ENCODE measurements at places on chromosomes 12 and 14. TPM values are rescaled to one million over a fixed set of nuclear protein-coding genes. Genes with fewer than 3 reads are reported as not detected.
A peak's percentile ranks its signal among the peaks of the same experiment; 100 is the strongest.

- no peak for DNase-seq
- no peaks in the 10 kb centered on the region for H3K4me1 ChIP-seq
- peaks cover 2% of the 10 kb centered on the region for H3K27me3 ChIP-seq
- no peak overlapping the region for H3K27ac ChIP-seq
- no peaks in the 10 kb centered on the region for H3K36me3 ChIP-seq
- H3K4me3 ChIP-seq: no peak overlapping the region
Observed at GRCh38 chr12:3579446-3580093, 88.6 kb downstream of the PRMT8 start.

- no peaks in the 10 kb centered on the region for H3K36me3 ChIP-seq
- no peak overlapping the region for H3K27ac ChIP-seq
- peaks cover 16% of the 10 kb centered on the region for H3K27me3 ChIP-seq
- H3K4me3 ChIP-seq: no peak overlapping the region
- no peaks in the 10 kb centered on the region for H3K4me1 ChIP-seq
- DNase-seq: no peak
Observed at GRCh38 chr12:106644335-106645073, 61.7 kb downstream of the RFX4 start.

DNA sequence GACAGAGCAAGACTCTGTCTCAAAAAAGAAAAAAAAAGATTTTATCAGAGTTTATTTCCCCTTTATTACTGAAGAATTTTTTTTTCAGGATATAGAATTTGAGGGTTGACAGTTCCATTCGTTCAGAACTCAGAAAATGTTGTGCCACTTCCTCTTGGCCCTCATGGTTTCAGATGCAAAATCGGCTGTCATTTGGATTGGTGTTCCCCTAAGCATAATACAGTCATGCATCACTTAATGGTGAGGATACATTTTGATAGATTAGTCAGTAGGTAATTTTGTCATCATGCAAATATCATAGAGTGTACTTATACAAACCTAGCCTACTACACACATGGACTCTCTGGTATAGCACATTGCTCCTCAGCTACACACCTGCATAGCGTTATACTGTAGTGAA, 263.9 kb upstream of the RTL1 start:
- peaks cover 4% of the 10 kb centered on the region for H3K27me3 ChIP-seq
- H3K4me1 ChIP-seq: no peaks in the 10 kb centered on the region
- no peaks in the 10 kb centered on the region for H3K36me3 ChIP-seq
- no peak overlapping the region for H3K4me3 ChIP-seq
- no peak for DNase-seq
- no peak overlapping the region for H3K27ac ChIP-seq

DNA sequence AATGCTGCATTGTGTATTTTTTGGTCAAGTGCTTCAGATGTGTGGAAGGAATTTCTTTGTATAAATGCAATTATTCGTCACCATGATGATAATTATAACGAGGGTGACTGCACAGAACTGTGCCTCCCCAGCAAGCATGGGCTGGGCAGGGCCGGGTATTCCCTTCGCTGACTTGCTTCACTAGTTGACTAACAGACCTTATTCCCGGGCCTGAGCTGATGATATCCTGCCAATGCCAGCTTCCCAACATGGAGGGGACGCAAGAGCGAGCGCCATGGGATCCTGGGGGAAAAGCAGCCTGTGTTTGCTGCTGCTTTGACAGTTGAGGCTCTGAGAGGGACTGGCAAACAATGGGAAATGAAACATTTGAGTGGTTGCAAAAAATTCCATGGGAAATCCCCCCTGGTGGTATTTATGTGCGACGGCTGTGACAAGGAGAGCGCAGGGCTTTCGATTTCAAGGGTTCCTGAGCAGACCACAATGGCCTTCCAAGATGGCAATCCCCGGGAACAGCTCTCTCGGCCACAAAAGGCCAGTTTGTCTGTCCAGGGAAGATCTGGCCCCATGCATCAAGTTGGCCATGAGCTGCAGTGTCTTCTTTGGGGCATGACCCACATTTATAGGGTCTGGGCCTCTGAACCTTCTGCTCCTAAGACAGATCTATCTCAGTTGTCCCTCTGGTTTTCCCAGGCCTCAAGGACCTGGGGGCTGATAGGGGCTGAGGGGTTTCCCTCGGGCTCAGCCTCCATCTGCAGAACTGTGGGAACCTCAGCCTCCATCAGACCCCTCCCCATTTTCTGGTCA, 21.9 kb upstream of the MAP1LC3B2 start:
- DNase-seq: no peak
- no peak overlapping the region for H3K27ac ChIP-seq
- peak overlapping the region; percentile 8 for H3K4me3 ChIP-seq
- H3K27me3 ChIP-seq: no peaks in the 10 kb centered on the region
- peaks cover 29% of the 10 kb centered on the region for H3K4me1 ChIP-seq

- no peak overlapping the region for H3K4me3 ChIP-seq
- DNase-seq: no peak
- H3K27ac ChIP-seq: no peak overlapping the region
- H3K36me3 ChIP-seq: peaks cover 31% of the 10 kb centered on the region
- H3K27me3 ChIP-seq: no peaks in the 10 kb centered on the region
Observed at GRCh38 chr12:122614839-122615238, 87.8 kb downstream of the KNTC1 start.

GRCh38 chr14:80535171-80535570, 323.9 kb upstream of the DIO2 start:
- no peak for DNase-seq
- no peaks in the 10 kb centered on the region for H3K4me1 ChIP-seq
- H3K27me3 ChIP-seq: no peaks in the 10 kb centered on the region
- H3K27ac ChIP-seq: no peak overlapping the region
- peaks cover under 1% of the 10 kb centered on the region for H3K36me3 ChIP-seq

DNA sequence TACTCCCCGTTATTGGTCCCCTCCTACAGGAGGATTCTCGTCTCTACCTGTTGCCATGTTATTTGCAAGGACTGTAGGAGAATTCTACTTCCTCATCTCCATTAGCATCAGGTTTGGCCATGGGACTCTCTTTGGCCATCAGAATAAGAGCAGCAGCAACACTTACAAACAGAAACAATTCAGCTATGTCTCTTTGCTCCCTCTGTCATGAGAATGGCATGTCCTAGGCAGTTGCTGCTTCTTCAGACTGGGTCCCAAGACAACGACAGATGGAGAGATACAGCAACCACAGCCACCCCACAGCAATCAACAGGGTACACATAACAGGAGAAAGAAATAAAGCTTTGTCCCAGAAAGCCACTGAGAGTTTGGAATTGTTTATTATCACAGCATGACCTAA, 19.7 kb downstream of the SLC41A2 start:
- H3K36me3 ChIP-seq: no peaks in the 10 kb centered on the region
- no peak for DNase-seq
- H3K27me3 ChIP-seq: peaks cover 13% of the 10 kb centered on the region
- H3K4me3 ChIP-seq: no peak overlapping the region

DNA sequence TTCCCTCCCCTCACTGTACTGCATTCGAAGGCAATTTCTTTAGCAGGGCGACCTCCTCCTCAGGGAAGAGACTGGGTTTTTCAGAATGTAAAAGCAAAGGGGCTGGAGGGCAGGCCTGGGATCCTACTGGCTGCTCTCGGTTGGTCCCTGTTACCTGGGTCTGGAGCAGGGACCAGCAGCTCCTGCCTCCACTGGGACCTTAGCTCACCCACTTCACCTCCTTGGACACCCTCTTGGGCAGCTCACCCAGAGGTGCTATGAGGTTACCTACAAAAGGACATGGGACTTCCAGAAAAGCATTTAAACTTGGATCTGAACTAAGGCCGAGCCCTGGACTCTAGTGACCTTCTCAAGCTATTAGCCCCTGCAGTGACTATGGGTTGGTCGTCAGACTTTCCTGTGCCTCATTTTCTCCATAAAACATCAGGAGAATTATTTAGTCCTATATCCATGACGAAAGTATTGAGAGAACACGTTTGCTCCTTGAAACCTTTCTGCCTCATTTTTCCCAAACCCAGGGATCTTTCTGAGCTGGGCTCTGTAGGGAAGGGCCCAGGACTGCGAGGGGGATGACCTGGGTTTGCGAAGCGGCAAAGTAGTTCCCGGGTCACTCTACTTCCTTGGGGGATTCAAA, 65.0 kb downstream of the FBXL14 start:
- peaks cover 19% of the 10 kb centered on the region for H3K4me1 ChIP-seq
- DNase-seq: no peak

GRCh38 chr12:11687528-11687927, 38.1 kb downstream of the ETV6 start:
- no peak for DNase-seq
- H3K27me3 ChIP-seq: no peaks in the 10 kb centered on the region
- H3K36me3 ChIP-seq: peaks cover 4% of the 10 kb centered on the region
- H3K4me1 ChIP-seq: peaks cover 3% of the 10 kb centered on the region

DNA sequence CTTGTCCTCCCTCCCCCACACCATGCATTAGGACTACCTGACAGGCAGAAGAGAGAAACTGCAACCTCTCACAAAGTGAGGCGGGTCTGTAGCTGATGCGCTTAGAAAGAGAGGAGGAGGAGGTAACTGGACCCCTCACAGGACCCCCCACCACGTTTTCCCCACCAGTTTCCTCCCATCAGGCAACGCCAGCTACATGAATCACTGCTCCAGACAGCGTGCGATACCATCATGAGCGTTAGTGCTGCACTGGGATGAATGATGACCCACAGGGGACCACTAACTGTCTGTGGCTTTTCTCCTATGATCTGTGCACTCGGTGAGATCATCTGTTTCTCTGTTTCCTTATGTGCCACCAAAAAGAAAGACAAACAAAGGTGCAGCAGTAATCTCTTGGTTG, 77.7 kb downstream of the KCNK10 start:
- H3K36me3 ChIP-seq: no peaks in the 10 kb centered on the region
- H3K4me3 ChIP-seq: no peak overlapping the region
- no peak overlapping the region for H3K27ac ChIP-seq
- H3K4me1 ChIP-seq: no peaks in the 10 kb centered on the region
- DNase-seq: no peak

DNA sequence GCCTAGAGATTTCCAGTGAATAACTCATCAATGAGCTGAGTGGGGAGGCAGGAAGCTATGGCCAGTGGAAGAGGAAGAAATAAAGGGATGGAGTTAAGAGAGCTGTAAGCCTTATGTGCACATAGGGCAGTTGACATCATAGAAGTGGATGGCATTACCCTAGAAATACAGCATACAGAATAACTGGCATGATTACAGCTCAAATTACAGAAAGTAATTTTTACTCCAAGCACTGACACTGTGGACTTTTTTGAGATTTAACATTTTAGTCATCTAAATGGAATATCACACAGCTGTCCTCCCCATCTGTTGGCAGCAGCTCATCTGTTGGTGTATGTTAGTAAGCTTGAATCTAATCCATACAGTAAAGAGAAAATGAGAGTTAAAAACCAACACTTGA, 5.4 kb upstream of the IPO8 start:
- no peak overlapping the region for H3K27ac ChIP-seq
- no peak for DNase-seq
- no peak overlapping the region for H3K4me3 ChIP-seq
- H3K27me3 ChIP-seq: no peaks in the 10 kb centered on the region
- peaks cover 1% of the 10 kb centered on the region for H3K36me3 ChIP-seq
- peaks cover 4% of the 10 kb centered on the region for H3K4me1 ChIP-seq

DNA sequence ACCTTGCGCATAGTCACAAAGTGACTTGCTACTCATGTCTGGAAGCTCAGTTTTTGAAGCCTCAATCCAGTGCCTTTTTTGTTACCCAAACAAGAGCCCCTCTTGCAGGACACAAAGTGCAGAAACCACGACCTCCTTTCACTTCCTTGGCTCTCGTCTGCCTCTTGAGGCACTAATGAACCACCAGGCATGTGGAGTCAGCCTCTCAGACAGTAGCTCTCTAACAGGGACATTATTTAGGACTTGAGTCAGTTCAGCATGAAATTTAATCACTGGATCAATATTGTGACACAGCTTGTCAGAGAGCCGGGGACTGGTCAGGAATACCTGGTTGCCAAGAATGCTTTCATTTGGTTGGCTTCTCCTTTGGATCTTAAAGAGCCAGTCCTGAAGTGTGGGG, 46.7 kb downstream of the HSPB8 start:
- H3K4me3 ChIP-seq: no peak overlapping the region
- no peaks in the 10 kb centered on the region for H3K27me3 ChIP-seq
- H3K4me1 ChIP-seq: no peaks in the 10 kb centered on the region
- H3K36me3 ChIP-seq: no peaks in the 10 kb centered on the region
- no peak overlapping the region for H3K27ac ChIP-seq

GRCh38 chr14:68955164-68955850, 23.8 kb downstream of the ACTN1 start:
- H3K36me3 ChIP-seq: peaks cover 5% of the 10 kb centered on the region
- DNase-seq: no peak
- peaks cover 72% of the 10 kb centered on the region for H3K4me1 ChIP-seq
- no peaks in the 10 kb centered on the region for H3K27me3 ChIP-seq

- DNase-seq: no peak
- peak overlapping the region; percentile 66 for H3K27ac ChIP-seq
- no peaks in the 10 kb centered on the region for H3K27me3 ChIP-seq
- H3K36me3 ChIP-seq: peaks cover 57% of the 10 kb centered on the region
Observed at GRCh38 chr12:104637604-104638003, 180.9 kb downstream of the CHST11 start.

- no peaks in the 10 kb centered on the region for H3K27me3 ChIP-seq
- peaks cover 59% of the 10 kb centered on the region for H3K4me1 ChIP-seq
- no peak for DNase-seq
Observed at GRCh38 chr12:111409403-111409779, 3.7 kb downstream of the SH2B3 start.

- H3K4me1 ChIP-seq: peaks cover 15% of the 10 kb centered on the region
- no peak for DNase-seq
- peak overlapping the region; percentile 93 for H3K4me3 ChIP-seq
Observed at GRCh38 chr12:48182631-48183030, 813 bp upstream of the CCDC184 start.

DNA sequence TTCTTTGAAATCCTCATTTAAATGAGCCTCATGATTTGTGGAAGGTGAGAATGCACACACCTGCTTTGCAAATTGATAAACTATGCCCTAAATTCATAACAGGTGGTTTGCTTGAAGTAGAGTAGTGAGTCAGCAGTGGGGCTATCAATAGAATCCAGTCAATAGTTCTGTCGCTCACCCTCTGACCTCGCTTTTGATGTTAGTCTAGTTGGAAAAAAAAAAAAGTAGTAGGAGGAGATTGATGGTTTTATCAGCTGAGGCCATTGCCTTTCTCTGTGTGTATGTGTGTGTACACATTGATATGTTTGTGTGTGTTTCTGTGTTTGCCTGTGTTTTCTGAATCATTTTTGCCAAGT, 267.3 kb downstream of the SNAPC1 start:
- H3K4me1 ChIP-seq: no peaks in the 10 kb centered on the region
- no peak for DNase-seq
- H3K27me3 ChIP-seq: peaks cover 9% of the 10 kb centered on the region
- H3K36me3 ChIP-seq: no peaks in the 10 kb centered on the region
- H3K4me3 ChIP-seq: no peak overlapping the region

GRCh38 chr14:105605464-105606304, 79.3 kb downstream of the TMEM121 start:
- H3K4me3 ChIP-seq: no peak overlapping the region
- H3K36me3 ChIP-seq: no peaks in the 10 kb centered on the region
- no peak overlapping the region for H3K27ac ChIP-seq
- DNase-seq: no peak
- no peaks in the 10 kb centered on the region for H3K27me3 ChIP-seq
- H3K4me1 ChIP-seq: no peaks in the 10 kb centered on the region

The RNASE1 gene
- total RNA-seq: 4.5 TPM

The FAM90A1 gene
- total RNA-seq: 0.11 TPM

The LGR5 gene
- not detected for total RNA-seq

The HEATR5A gene
- total RNA-seq: 11.5 TPM

The TRAF3 gene
- total RNA-seq: 32.9 TPM

The ANO2 gene
- not detected for total RNA-seq
